Osteocyte (in vitro differentiated cells): ENCODE measurements at places on chromosomes 16 and 17.

DNA sequence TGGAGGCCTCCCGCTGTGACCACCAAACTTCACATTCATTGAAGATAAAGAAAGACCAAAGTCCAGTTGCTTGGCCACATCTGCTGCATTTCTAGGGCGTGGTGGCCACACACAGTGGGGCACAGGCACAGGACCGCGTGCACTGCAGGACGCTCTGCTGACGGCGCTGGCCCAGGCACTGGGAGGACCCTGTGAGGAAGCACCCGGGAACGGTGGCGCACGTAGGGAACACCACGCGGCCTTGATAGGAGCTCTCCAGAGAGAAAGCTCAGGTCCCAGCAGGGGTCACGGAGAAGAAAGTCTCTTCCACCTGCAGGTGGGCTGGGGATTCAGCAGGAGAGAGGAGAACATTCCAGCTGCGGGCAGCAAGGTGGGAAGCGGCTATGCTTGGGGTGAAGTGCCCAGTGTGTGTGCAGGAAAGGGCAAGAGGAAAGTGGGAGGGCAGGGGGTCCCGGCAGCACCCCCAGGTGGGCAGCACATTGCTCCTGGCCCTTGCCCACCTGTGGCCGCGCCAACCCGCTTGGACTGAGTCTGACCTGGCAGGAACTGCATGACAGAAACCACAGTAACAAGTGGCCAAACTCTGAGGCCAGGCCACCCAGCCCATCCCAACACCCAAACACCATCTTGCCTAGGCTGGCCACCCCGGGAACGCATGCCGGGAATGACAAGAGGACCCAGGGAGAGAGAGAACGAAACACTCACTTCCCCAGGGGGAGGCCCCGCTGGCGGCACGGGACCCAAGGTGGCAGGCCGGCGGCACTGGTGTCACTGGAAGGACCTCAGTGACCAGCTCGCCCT is 32.8 kb downstream of the TBC1D16 start:
- H3K4me3 ChIP-seq, result no peak overlapping the region
- H3K27me3 ChIP-seq, result no peaks in the 10 kb centered on the region
- peaks cover 8% of the 10 kb centered on the region for H3K36me3 ChIP-seq
- peaks cover 8% of the 10 kb centered on the region for H3K4me1 ChIP-seq
- no peak overlapping the region for H3K27ac ChIP-seq

DNA sequence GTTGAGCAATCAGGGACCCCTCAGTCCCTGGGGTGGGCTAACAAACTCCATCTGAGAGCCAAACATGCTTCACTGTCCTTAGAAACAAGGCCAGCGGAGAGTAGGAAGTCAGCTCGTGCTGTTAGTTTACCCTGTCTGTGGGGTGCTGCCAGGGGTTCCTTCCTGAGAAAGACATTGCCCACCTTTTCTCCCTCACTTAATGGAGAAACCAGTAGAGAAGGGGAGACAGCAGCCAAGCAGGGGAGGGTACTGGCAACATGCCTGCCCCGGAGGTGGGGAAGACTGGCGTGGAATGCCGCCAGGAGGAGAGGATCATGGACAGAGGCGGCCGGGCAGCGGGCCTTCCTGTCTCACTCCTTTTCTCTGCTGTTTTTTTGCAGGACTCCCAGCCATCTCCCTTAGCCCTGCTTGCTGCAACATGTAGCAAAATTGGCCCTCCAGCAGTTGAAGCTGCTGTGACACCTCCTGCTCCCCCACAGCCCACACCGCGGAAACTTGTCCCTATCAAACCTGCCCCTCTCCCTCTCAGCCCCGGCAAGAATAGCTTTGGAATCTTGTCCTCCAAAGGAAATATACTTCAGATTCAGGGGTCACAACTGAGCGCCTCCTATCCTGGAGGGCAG is 19.9 kb downstream of the SP2 start:
- H3K36me3 ChIP-seq, result peaks cover 22% of the 10 kb centered on the region
- no peaks in the 10 kb centered on the region for H3K4me1 ChIP-seq
- H3K4me3 ChIP-seq, result no peak overlapping the region
- H3K27ac ChIP-seq, result no peak overlapping the region
- no peaks in the 10 kb centered on the region for H3K27me3 ChIP-seq

DNA sequence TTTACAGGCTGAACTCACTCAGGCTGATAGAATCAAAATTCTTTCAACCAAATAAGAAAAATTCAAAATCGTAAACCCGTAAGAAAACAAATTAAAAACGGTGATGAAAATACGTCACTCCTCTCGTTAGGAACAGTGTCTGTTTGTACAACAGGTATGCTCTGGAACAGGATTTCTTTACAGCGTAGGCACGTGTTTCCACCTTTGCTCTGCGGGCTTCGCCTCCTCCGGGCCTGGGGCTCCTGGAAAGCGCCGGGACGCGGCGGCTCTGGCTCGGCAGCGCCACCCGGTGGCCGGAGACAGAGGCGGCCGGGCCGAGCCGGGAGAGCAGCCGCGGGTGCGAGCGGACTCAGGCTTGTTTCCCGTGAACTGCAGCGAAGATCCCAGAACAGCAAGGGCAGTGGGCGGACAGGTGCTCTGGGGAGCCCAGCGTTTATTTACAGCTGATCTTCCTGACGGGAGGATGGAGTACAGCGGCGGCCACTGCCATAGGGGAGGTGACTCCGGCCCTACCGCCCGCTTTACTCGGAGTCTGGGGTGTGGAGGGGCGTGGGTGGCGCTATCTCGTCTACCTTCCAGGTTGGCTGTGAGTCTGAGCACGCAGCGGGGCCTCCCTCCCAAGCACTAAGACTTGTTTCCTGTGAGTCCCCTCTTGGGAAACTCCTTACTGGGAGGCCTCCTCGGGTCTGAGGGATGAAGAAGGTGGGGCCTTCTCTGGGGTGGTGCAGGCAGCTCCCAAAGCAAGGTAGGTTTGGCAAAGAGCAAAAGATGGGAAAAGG is 40.5 kb upstream of the ATP2A3 start:
- no peaks in the 10 kb centered on the region for H3K27me3 ChIP-seq
- H3K4me1 ChIP-seq, result peaks cover 7% of the 10 kb centered on the region
- DNase-seq, result no peak
- H3K4me3 ChIP-seq, result no peak overlapping the region

DNA sequence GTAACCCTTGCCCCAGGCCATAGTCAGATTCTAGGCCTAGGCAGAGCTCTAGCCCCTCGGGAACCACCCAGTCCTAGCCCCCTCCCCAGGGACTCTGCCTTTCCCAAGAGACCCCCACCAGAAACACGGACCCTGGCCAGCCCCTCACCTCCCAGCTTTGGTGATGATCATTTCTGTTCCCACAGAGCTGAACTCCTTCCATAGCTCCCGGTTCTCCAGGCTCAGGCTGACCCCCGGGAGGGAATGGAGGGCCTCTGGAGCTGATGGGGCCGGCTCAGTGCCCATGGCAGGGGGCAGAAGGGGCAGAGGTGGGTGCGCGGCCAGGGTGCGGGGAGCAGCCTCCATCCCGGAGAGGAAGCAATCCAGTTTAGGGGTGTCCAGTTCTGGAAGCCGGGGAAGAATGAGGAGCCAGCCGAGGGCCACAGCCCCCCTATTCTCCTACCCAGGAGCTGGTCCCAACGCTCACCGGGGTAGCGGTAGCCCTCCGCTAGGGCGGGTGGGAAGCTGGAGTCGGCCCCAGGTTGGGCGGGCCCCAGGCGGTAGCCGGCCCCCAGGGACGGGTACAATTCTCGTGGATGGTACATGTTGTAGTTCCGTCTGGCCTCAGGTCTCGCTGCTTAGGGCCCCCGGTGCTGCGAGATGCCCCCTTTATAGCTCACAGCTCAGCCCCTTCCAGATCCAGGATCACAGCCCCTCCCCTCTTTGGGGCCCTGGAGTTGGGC is 953 bp downstream of the TBX6 start:
- no peak for DNase-seq
- peaks cover 10% of the 10 kb centered on the region for H3K36me3 ChIP-seq
- no peak overlapping the region for H3K4me3 ChIP-seq
- peak overlapping the region; percentile 71 for H3K27ac ChIP-seq
- no peaks in the 10 kb centered on the region for H3K27me3 ChIP-seq

DNA sequence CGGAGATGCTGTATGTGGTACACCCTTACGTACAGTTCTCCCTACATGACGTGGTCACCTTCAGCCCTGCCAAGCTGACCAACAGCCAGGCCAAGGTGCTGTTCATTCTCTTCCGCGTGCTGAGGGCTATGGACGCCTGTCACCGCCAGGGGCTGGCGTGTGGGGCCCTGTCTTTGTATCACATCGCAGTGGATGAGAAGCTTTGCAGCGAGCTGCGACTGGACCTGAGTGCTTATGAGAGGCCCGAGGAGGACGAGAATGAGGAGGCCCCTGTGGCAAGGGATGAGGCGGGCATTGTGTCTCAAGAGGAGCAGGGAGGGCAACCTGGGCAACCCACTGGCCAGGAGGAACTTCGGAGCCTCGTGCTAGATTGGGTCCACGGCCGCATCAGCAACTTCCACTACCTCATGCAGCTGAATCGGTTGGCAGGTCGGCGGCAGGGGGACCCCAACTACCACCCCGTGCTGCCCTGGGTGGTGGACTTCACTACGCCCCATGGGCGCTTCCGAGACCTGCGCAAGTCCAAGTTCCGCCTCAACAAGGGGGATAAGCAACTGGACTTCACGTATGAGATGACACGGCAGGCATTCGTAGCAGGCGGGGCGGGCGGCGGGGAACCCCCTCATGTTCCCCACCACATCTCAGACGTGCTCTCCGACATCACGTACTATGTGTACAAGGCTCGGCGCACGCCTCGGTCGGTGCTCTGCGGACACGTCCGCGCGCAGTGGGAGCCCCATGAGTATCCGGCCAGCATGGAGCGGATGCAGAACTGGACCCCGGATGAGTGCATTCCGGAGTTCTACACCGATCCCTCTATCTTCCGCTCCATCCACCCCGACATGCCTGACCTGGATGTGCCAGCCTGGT is 1.4 kb downstream of the WDR81 start:
- peak overlapping the region; percentile 67 for H3K4me3 ChIP-seq
- H3K36me3 ChIP-seq, result peaks cover 5% of the 10 kb centered on the region
- peak; percentile 84 for DNase-seq
- no peaks in the 10 kb centered on the region for H3K27me3 ChIP-seq
- H3K27ac ChIP-seq, result no peak overlapping the region

- no peaks in the 10 kb centered on the region for H3K27me3 ChIP-seq
- H3K4me3 ChIP-seq, result no peak overlapping the region
- DNase-seq, result no peak
- H3K36me3 ChIP-seq, result peaks cover 37% of the 10 kb centered on the region
- no peak overlapping the region for H3K27ac ChIP-seq
Observed at GRCh38 chr16:27462200-27462845, 60.3 kb downstream of the IL21R start.

DNA sequence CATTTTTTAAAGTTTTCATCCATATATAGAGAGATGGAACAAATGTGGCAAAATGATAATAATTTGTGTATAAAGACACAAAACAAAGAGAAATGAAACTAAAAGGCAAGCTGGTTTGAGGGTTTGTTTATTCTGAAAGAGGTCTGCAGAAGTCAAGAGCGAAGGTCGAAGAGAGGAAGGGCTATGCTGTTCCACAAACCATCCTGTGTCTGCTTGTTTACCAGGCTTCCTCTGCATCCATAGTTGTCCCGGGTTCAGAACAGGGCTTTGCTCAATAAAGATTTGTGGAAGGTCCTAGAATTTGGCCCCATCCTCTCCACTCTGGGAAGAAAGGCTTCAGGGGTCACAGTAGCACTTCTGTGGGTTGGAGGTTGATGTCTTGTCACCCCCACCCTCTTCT is 2.4 kb upstream of the MARVELD3 start:
- peaks cover 6% of the 10 kb centered on the region for H3K4me1 ChIP-seq
- no peaks in the 10 kb centered on the region for H3K36me3 ChIP-seq
- DNase-seq, result no peak
- H3K4me3 ChIP-seq, result no peak overlapping the region
- H3K27me3 ChIP-seq, result peaks cover 18% of the 10 kb centered on the region

- no peak for DNase-seq
- H3K4me3 ChIP-seq, result no peak overlapping the region
- H3K36me3 ChIP-seq, result no peaks in the 10 kb centered on the region
- H3K27ac ChIP-seq, result no peak overlapping the region
Observed at GRCh38 chr17:22654447-22654846, 962.1 kb downstream of the KCNJ18 start.
